NCI-H510A treated with DMSO at 0.1 percent for 48 hours (cell line): ENCODE measurements at places on chromosomes 7 and 10.

- DNase-seq, result peak; percentile 10
These were observed 12.7 kb upstream of the GSAP start for GRCh38 chr7:77428777-77429231.

GRCh38 chr7:100443096-100443840 lies 7.0 kb upstream of the PPP1R35 start:
- DNase-seq, result no peak

DNA sequence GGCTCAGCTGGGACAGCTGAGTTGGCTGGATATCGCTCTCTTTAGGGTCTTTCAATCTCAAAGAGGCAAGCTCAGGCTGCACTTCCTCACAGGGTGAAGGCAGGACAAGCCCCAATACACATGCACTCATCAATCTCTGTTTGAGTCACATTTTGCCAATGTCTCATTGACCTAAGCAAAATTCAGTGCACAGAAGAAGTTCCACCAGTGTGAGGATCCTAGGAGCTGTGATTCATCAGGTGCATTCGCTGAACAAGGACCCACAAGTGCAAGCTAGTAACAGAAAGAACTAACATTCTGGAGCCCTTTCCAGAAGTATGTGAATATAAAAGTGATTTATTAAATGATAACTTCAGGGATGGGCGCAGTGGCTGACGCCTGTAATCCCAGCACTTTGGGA lies 477.2 kb downstream of the GPAM start:
- no peak for DNase-seq

DNA sequence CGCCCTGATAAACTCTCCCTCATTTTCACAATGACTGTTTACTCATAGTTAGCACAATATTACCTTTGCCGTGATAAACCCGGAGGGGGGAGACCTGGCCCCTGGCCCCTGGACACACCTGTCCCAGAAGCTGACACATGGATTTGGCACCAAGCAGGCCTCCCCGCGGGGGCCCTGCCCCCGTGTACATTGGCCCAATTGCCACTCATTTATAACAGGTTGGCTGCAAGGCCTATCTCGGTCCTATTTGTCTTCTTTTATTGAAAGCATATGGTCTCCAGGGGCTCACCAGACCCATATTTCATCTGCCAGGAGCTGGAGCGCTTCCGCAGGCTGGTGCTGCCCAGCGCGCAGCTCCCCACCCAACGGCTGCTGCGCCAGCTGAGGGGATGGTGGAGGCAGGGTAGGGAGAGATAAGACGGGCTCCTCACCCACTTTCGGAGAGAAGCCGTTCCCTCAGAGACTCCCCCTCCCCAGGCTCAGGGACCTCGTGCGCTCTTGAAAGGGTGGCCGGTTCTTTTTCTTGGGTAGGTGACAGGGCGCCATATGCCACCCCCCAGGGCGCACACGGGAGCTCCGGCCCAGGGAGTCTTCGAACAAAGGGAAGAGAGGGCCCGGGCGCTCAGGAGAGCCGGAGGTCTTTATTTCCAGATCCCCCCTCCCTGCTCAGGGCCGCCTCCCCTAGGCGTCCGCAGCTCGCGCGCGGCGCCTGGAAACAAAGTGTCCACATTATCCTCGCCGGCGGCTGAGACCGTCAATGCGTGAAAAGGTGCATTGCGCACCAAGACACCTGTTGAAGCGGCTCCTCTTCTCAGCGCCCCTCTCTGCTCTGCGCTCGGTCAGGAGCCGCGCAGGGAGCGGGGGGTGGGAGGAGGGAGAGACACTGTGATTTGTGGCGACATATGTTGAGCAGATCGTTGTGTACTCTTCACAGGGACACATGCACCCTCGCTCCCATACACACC lies 4.3 kb upstream of the NEUROG3 start:
- DNase-seq, result no peak

DNA sequence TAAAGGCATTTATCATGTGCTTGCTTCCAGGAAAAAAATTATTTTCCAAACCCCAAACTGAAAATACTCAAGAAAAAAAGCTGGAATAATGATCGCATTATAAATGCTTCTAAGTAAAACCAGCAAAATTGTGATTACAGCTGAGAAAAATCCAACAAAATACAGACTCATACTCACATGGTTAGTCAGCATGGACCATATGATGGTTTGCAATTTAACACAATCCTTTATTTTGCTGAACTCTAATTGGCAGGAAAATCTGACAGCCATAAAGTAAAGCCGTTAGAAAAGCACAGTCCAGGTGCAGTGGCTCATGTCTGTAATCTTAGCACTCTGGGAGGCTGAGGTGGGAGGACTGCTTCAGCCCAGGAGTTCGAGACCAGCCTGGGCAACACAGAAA lies 59.6 kb downstream of the BRI3 start:
- DNase-seq, result no peak

DNA sequence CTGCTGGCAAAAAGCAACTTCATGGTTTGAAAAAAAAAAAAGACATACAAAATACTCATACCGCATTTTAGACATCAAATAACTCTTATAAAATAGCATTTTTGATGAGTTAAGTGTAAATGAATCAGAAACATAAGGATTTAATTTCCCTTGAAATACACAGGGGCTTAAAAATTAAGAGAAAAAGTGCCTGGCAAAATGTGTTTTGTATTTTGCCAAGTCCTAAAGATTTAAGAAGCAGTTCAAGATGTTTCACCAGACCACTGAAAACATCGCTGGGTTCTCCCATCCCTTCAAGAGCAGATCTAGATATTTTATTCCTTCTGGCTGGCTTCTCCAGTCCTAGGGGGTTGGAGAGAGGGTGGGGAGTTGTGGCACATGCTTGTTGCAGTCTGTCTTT lies 396.4 kb downstream of the INHBA start:
- no peak for DNase-seq
